Activated naive CD4-positive, alpha-beta T cell (primary cell): ENCODE measurements at places on chromosomes 3 and 15.

DNA sequence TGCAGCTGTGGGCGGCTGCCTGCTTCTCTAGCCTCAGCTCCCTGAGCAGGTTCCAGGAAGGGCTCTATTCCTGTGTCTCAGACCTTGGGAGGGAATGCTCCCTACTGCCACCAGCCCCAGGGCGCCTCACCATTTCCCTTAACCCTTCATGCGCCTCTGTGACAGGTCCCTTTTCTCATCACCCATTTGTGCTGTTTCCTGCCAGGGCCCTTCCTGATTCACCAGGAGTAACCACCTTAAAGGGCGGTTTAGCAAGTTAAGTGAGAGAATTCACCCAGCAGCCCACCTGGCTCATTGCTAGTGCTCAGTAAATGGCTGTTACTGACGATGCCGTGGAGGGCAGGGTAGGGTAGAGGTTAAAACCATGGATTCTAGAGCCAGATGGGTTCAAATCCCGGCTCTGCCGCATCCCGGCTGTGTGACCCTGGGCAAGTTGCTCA, 87.8 kb downstream of the WNT7A start:
- DNase-seq = no peak

- no peak for DNase-seq
Observed at GRCh38 chr3:177929310-177929709, 606.9 kb upstream of the KCNMB2 start.

DNA sequence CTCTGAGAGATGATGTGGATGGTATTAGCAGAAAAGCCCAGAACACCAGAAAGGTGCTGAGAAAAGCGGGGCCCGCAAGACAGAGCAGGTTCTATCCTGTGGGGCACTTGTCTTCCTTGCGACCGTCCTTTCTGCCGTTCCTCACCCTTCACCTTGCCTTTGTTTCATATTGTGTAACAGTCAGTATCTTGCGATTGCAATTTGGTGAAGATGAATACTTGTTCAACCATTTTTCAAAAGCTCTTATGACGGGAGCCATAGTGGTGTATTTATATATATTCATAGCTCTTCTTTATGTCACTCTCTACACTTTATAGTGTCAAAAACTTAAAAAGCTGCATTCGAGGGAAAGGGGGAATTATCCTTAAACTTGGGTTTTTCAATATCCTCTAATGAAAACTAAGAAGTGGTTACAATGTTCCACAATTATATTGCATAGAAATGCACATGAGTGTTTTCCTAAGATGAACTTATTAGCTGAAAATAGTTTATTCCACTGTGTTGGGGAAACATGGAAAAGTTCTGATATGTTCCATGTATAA, 797 bp downstream of the MAP3K13 start:
- no peak for DNase-seq

GRCh38 chr3:126465928-126466544, 9.7 kb downstream of the ZXDC start:
- DNase-seq = no peak

- no peak for DNase-seq
Observed at GRCh38 chr3:76651784-76652183, 388.1 kb upstream of the ROBO2 start.

- no peak for DNase-seq
Observed at GRCh38 chr3:38952721-38953120, 99.0 kb downstream of the SCN11A start.

GRCh38 chr3:196949285-196949619, 6.9 kb upstream of the NCBP2 start:
- DNase-seq = no peak

DNA sequence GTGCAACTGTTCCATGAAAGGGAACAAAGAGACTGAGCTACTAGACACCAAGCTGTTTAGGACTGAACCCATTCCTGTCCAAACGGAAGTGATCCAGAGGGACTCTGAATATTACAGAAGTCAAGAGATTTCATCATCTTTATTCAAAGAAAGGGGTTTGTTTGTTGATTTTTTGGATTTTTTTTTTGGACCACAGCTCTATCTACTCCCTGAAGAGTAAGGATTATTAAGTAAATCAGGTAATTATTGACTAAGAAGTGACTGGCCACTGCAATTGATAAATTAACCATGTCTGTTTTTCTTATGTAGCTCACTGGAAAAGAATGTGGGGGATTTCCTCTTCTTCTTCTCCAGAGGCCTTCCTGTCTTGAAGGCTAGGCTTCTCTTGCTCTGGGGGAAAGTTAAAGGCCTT, 146.6 kb upstream of the TPM1 start:
- no peak for DNase-seq

- DNase-seq = no peak
Observed at GRCh38 chr15:89379251-89379695, 44.6 kb upstream of the POLG start.

DNA sequence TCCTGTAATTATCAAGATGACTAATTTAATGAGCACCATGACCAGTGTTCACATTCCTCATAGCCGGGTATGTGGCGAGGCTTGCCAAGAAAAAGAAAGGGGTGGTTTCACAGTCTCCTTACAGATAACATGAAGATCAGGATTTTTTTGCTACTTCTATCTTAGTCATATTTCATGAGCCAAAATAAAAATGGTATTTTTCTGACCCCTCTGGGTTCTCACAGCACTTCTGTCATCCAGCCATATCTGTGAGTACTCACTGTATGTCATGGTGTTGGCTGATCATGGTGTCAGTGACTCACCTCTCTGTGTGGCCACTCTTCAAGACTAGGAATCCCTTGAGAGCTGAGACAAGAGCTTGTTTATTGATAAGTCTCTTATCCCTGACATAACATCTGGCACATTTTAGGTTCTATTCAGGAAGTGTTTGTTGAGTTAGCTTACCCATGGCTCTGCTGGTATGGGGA, 130.5 kb upstream of the LMCD1 start:
- no peak for DNase-seq

GRCh38 chr15:60392601-60392985, 5.2 kb downstream of the ANXA2 start:
- no peak for DNase-seq

- no peak for DNase-seq
Observed at GRCh38 chr3:37229740-37230139, 55.4 kb upstream of the LRRFIP2 start.

DNA sequence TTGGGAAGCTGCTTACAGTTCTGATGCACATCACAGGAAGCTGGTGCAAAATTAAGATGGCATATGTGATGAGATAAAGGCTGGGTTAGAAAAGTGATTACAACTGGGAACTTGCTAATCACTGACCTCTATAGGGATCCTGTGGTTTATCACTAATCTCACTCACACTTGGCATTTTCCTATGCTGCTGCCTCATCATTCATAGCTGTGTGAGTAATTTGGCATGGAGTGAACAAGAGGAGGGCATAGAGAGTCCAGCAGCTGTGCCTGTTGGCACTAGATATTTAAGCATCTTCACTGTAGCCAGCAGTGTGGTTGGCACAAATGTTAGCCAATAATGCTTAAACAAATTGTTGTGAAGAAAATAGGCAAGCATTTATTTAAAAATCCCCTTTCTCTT, 217.7 kb upstream of the CGNL1 start:
- no peak for DNase-seq

GRCh38 chr15:33163816-33164215, 30.7 kb downstream of the FMN1 start:
- no peak for DNase-seq

DNA sequence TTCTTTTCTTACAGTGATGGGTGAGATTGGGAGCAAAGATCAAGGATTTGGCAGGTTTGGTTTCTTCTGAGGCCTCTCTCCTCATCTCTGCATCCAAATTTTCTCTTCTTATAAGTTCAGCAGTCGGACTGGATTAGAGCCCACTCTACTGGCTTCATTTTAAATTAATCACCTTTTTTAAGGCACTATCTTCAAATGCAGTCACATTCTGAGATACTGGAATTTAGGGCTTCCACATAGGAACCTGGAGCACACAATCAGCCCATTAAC, 56.5 kb upstream of the PLSCR4 start:
- DNase-seq = no peak

DNA sequence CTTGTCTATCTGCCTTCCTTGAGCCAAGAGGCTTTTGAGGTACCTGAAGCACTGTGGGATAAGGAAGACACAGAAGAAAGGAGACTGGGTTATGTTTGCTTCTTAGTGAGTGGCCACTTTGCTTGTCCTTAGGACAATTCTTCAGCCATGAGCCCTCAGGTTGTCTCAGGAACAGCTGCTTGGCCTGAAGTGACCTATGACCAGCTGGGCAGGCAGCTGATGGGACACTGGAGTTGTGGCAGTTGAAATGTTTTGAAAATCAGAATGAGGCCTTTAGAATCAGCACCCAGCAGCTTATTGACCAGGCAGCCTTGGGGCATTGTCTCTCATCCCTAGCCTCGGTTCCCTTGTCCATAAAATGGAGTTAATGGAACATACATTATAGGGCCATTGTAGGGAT, 37.0 kb downstream of the RBP2 start:
- DNase-seq = no peak

- DNase-seq = no peak
Observed at GRCh38 chr3:31615071-31615875, 82.5 kb downstream of the STT3B start.

- DNase-seq = no peak
Observed at GRCh38 chr3:150870406-150870805, 34.8 kb downstream of the MINDY4B start.

- DNase-seq = no peak
Observed at GRCh38 chr3:186882881-186883685, 40.6 kb downstream of the ADIPOQ start.

GRCh38 chr3:16239086-16239770, 25.5 kb downstream of the DPH3 start:
- DNase-seq = no peak

DNA sequence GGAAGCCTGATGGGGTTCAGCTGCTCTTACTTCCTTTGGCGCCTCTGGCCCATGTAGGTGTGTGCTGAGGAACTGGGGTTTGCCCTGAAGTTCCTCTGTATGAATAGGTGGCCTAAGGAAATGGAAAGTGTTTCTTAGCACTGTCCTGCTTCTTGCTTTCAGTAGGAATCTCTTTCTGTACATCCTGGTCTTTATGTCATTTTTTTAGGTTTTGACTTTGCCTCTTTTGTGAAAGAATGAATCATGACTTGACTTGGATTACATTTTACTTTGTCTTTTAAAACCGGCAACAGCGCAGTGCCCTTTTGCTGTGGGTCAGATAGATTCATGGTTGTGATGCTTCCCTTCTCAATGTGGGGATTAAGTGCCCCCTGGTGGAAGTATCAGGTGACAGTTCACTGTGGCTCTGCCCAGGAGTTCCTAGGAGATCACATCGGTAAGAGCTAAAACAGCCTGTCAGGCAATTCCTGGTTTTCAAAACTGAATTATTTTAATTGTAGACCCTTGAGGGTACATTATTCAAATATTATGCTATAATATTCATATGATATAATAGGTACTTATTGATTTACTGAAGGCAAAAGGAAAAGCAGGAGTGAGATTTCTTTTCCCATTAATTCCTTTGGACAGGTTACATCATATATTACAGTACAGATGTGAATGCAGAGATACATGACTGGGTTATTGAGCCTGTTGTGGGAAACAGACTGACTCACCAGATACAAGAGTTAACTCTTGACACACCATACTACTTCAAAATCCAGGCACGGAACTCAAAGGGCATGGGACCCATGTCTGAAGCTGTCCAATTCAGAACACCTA, 95.4 kb downstream of the HCN4 start:
- DNase-seq = no peak

- DNase-seq = no peak
Observed at GRCh38 chr15:75123395-75123794, 78.3 kb upstream of the C15orf39 start.

DNA sequence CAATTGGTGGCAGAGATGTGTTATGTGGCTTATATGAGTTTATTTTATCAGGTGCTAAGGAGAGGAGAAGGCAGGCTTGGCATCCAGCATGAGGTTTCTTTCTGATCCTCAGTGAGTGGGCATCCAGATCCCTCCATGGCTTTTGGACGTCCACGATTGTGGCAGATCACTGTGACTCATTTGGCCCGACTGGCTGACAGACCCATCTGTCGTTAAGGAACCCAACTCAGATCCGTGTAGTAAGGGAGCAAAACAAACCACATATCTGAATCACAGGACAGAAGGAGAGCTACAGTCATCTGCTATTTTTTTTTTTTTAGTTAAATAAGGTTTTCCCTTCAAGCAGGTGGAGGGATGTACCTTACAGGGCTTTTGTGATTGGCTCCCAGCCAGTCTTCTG, 197.0 kb upstream of the KCNH8 start:
- DNase-seq = no peak

DNA sequence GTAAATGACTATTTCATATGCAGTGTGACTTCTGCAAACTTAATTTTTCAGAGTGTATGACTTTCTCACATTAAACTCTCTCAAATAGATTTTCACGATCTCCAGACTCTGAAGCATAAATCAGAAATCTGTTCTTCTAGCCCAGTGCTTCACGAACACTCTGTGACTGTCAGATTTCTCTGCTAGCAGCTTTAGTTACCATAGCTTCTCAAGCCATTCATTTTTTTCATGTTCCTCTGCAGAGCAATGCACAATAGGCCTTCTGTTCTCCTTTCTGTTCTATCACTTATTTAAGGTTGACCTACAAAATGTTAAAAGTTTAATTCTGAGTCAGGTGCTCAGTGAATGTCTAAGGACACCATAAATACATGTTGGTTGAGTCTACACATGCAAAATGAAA, 1102.2 kb downstream of the TUSC7 start:
- no peak for DNase-seq

DNA sequence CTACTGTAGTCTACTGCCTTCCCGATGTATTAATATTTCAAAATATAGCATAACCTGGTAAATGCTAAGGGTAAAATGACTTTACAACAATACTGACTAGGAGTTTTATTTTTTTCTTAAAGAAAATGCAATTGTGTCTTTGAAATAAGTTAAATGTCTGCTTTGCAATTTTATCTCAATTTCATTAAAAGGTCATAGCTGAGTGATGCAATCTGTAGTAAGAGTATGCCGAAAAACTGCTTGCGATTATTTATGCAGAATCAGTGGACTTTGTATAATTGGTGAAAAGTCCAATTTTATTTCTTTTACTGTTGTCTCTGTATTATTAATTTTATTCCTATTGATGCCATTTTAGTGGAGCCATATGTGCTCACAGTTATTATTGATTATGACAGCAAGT, 1143.6 kb upstream of the EPHA6 start:
- no peak for DNase-seq

GRCh38 chr3:12553921-12554391, 2.9 kb upstream of the MKRN2 start:
- DNase-seq = no peak

- no peak for DNase-seq
Observed at GRCh38 chr3:148600902-148601765, 96.6 kb upstream of the AGTR1 start.
